Lower lobe of right lung (tissue), 2 donors: ENCODE measurements at places on chromosomes 7 and 10.

DNA sequence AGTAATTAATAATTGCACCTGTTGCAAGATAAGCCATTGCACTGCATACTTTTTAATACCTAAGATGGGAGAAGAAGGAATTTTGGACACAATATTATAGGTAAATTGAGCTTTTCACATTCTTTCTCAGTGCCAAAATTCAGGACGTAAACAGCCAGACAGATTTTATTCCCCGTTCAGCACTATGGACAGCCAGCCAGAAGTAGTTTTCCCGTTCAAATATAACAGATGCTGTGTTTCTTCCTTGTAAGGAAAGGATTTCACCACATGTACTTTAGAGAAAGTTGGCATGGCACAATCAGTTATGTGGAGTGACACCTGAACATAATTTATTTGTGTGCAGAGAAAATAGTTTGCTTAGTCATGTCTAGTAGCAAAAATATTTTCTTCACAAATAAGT is 34.8 kb downstream of the SEMA3E start:
- DNase-seq: no peak

DNA sequence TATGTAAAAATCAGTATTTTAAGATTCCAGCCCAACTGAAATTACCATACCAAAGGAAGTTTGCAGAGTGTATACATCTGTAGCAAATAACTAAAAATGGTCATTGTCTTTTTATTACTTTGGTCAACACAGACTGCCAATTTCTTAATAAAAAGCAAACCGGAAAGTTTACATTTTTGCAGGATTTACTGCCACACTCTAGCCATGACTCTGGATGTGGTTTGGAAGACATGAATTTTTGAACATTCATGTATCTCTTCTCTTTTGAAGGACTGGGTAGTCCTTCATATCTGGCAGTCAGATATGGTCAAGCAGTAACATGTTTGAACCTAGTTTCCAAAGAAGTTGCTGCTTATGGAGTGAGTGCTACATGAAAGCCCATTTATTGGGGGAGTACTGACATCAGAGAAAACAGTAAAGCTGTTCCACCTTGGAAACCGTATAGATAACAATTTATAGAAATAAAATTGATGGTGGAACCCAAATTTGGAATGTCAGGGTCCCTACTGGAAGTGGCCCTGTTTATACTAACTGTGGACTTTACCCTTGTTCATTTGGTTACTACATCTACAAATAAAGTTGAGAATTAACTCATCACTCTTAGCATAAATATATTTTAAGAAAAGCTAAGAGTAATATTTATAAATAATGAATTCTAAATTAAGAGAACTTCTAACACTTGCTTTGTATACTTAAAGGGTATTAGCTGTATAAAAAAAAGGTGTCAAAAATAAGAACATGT is 84.6 kb downstream of the ZMYND11 start:
- DNase-seq: no peak

DNA sequence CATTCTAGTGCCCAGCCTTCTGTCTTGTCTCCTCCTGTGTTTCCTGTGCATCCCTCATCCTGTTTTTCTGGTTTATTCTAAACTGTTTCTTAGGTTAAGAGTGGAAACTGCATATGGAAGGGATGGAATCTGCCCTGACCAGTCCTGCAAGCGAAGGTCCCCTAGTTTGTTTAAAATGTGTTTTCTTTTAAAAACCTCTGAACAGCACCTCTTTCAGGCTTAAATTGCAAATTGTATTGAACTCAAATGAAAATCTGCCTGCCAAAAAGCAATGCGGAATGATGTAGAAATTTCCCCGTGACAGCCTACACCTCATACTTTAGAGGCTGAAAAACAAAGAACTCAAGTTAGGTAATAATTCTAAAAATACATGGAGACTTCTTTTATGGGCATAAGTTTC is 222.8 kb upstream of the IMMP2L start:
- DNase-seq: no peak

- DNase-seq: no peak
These were observed 19.6 kb upstream of the TLX1 start for GRCh38 chr10:101111547-101111946.

- peak; percentile 47 for DNase-seq
These were observed 27.7 kb upstream of the CSGALNACT2 start for GRCh38 chr10:43110338-43111071.

- DNase-seq: peak; percentile 5
These were observed 204.0 kb downstream of the MAD1L1 start for GRCh38 chr7:2028733-2029132.

- DNase-seq: no peak
These were observed 692.7 kb downstream of the MAGI2 start for GRCh38 chr7:78760620-78761355.

DNA sequence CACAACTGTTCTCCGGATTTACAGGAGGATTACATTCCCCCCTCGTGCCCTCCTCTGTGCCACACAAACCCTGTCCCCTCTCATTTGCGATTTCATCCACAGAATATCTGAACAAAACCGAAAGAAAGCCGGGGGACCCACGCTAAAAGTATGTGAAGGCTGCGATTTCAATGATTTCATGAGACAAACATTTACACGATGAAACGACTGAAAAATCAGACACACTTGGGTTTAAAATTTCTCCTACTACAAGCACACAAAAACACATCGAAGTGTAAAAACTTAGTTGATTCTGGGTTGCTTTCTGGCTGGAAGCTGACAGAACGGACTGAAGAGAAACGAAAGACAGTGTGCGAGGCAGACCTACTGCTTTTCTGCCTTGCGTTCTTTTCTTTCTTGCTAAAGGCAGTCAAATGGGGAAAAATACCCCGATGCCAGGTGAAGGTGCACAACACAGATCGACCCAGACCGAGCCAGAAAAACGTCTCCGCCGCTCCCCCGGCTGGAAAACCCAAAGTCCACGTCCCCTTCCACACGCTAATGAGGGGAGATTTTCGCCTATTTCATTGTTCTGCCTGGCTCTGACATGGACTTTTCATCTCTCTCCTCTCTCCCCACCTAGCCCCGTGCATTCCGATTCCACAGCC is 1.2 kb downstream of the HIPK2 start:
- DNase-seq: no peak

DNA sequence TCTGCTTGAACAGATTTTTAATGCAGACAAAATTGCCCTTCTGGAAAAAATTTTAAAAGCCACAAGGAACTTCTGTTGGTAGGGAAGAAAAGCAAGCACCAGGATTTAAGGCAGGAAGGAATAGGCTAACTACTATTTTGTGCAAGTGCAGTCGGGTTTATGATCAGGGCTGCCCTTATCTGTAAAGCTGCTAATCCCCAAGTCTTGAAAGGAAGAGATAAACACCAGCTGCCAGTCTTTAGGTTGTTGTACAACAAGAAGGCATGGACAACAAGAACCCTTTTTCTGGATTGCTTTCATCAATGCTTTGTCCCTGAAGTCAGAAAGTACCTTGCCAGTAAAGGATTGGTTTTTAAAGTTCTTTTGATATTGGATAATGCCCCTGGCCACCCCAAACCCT is 40.7 kb downstream of the RALA start:
- DNase-seq: no peak

- no peak for DNase-seq
These were observed 160.5 kb downstream of the WDR37 start for GRCh38 chr10:1216574-1217236.

DNA sequence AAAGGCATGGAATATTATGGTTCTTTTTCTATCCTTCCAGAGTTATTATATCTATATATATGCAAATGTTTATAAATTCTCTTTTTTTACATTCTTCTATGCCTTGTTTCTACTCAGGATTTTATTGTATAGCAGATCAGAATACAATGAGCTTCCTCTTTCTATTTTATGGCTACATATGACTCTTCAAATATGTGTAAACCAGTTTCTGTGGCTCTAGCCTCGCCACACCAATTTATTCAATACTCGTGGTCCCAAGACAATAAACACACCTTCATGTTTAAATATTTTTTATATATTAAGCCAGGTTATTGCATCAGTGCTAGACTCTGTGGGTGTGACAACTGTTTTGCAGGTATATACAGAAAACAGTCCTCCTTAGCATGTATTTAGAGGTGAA is 237.5 kb upstream of the MKLN1 start:
- DNase-seq: no peak

- DNase-seq: no peak
These were observed 18.6 kb downstream of the PYROXD2 start for GRCh38 chr10:98396096-98397063.

- DNase-seq: peak; percentile 42
These were observed 181.0 kb downstream of the ELFN1 start for GRCh38 chr7:1850976-1851571.

DNA sequence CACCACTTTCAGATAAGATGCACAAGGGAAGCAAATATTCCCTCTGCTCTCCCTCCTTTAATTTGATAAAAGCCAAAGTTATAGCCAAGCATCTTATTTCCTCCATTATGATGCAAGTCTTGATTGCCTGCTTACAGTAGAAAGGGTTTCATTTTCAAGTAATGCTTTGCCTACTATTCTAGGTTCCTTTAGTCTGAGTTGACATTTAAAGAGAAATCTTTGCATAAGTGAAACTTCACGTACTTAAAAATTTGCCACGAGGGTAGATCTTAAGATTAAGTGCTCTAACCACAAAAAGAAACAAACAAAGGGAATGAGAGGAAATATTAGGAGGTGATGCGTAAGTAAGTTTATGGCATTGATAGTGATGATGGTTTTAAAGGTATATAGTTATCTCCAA is 78.1 kb upstream of the VWDE start:
- DNase-seq: no peak

- no peak for DNase-seq
These were observed 68.0 kb upstream of the PPP1R3C start for GRCh38 chr10:91700788-91701444.
